ENCODE measurements at places on chromosomes 7 and 10.

GRCh38 chr7:23469150-23469960 lies 936 bp downstream of the IGF2BP3 start:
- no peak for DNase-seq

DNA sequence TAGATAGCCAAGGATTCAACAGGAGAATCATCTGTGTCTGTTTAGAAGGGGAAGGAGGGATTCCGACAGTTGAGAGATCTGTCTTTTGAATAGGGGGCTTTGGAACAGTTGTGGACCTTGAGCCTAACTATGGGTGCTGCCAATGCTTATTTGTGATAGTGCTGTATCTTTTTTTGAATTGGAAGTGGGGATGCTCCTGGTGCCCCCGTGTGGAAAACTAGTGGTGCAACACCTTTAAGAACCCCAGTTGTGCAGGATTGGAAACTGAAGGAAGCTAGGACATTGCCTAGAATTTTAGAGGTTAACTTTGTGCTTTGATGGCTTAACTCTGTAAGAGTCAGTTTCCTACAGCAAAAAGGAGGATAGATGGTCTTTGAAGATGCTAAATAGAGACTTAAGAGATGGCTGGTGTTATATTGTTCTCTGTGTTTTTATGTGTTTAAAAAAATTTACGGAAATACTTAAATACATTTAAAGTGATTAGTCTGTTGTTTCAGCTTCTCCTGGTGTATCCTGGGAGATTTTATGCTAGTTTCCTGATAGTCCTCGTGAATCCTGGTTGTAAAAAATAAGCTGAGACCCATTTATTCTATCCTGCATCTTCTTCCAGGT lies 69.3 kb downstream of the AP3M1 start:
- DNase-seq: peak; percentile 48

- DNase-seq: no peak
These were observed 183.4 kb downstream of the HTR7 start for GRCh38 chr10:90674461-90674860.

- peak; percentile 18 for DNase-seq
These were observed 26.2 kb downstream of the IKZF1 start for GRCh38 chr7:50330696-50331095.

DNA sequence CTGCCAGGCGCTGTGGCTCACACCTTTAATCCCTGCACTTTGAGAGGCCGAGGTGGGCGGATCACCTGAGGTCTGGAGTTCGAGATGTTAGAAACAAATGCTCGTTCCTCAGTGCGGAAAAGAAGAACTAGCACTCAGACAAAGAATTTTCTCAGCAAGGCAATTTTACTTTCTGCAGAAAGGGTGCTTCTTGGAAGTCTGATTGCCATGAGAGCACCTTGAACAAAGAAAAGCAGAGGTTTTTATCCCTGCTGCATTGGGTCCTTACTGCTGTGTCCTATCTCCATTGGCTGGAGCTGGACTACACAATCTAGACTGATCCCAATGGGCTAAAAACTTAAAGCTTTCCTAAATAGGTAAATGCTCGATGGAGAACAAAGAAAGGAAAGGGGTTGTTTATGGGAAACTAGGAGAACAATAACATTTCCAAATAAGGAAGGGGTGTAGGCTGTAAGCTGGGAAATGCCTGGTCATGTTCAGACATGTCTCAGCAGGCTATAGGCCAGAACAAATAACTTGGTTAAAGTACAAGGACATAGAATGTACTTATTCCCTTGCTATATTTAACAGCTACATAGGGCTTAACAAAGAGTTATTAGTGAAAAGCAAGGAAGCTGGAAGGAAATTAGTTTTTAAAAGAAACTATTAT lies 26.1 kb upstream of the ACTR3B start:
- DNase-seq: peak; percentile 36

- no peak for DNase-seq
These were observed 7.2 kb upstream of the C1GALT1 start for GRCh38 chr7:7175075-7175695.

GRCh38 chr10:75245354-75246250 lies 9.8 kb upstream of the COMTD1 start:
- no peak for DNase-seq

DNA sequence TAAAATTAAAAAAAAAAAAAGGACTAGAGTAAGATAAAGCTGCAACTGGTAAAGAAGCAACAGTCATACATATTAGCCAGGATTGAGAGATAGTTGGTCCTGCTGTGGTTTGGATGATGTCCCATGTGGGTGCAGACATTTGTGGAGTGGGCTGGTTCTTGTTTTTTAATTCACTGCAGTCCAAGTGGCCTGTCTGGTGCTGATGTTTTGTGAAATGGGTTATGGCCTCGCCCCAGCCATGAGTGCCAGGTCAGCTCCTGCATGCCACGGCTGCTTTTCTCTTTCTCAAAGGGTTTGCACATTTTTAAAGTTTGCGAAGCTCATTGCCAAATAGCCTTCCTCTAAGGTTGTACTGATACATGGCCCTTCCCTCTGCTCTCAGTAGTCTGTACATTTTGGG lies 14.1 kb upstream of the BTBD16 start:
- DNase-seq: no peak

GRCh38 chr10:92238054-92238585 lies 52.8 kb downstream of the CPEB3 start:
- DNase-seq: no peak

DNA sequence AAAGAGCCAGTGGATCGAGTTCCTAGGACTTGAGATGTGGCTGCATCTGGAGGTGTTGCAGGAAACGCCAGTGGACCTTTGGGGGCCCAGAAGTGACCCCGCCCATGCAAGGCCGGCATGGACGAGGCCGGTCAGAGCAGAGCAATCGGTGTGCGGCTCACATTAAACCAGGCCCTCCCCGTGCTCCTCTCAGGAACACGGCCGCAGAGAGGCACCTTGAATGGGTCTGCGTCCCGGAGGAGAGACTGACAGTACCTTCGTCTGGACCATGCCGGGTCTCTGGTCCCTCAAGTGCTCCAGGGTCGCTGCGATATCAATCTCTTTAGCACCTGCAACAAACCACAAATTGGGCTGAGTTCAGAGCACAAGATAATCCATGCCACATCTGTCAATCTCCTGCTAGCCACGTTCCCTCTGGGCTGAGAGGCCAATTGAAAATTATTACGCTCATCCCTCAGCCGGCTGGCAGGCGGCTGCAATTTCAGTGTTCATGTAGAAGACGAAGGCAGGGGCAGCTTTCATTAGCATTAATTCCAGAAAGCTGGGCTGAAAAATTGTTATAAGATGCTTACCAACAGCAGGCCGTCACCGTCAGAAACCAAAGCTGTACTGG lies 212.0 kb downstream of the DNAJB6 start:
- no peak for DNase-seq

DNA sequence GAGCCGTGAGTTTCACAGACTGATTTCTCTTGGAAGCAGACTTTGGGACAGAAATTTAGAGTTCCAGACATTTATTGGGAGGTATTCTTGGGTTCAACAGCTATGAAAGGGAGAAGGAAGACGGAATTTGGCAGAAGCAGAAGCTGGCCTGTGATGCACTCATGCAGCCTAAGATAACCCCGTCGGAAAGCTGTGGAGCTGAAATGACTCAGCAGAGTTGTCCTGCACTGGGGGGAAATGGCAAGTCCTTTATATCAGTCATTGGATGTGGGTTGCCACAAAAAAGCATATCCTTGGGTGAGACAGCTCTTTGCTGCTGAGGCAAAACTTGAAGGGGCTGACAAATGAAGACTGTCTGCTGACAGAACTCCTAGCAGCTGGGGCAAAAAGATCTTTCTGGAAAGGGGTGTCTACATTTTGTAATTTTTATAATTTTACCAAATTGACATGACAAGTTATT lies 11.5 kb upstream of the MICU1 start:
- peak; percentile 35 for DNase-seq

DNA sequence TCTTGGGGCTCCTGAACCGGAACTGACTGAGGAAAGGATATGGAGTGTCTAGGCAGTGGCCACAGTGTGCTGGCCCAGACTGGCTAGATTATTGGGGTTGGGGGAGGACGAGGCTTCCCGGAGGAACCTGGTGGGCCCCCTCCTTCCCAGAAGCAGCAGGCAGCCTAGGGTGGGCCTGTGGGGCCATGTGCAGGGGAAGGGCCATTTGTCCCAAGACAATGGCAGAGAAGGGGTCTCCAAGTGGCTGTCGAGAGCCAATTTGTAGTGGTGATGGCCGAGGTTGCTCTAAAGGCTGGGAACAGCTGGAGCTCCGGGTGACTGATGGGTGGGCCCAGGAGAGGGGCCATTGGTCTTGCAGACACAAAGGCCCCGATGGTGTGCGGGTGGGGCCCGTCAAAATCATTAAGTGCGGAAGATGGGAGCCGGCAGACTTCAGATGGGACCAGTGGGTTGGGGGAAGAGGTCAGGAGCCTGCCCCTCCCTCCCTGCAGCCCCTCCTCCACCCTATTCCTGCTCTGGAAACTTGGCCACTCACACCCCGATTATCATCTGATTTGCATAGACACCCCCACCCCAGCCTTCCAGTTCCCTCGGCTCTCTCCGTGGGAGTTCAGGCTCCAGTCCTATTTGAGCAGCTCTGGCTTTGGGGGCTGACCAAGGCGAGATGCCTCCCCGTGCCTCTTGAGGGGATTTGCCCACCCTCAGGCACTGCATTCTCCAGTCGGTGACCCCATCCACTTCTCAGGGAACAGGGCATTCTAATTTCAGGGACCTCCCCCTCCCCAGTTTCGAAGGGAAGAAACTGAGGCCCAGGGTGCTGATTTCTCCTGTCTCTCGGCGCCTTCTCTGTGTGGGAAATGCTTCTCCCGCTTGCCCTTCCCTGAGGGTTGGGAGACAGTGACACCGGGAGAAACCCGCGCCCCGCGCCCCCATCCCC lies 36.0 kb upstream of the PAX2 start:
- no peak for DNase-seq

DNA sequence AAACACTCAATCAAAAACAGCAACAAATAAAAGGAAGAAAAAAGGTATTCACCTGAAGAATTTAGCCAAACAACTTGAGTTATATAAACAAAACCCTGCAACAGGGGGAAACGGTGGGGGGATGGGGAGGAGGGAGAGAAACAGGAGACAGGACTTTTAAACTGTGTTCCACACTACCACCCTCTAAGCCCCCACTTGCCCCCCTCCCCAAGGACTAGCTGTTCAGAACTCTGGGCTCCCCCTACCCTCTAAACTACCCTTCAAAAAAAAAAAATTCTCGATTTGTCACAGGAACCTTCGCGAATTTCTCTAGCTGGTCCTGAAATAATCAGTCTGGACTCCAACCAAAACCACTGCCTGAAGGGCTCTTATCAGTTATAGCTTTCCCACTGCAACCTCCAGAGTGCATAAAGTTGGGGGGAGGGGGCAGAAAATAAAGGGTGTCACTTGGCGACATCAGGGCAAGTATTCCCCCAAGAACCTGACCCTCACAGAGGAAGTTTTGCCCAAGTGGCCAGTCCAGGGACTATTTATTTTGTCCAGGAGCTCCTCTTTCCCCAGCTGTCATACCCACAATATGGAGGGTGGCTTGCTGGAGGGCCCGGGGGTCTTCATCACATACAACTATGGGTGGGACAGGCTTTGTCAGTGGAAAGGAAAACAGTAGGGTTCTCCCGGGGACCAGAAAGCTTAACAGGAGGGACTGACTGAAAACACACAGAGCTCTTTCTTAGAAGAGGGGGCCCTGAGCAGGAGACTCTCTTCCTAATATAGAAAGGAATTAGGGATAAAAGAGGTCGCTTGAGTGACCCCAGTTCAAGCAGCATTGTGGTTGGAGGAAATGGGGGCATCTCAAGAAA lies 1.3 kb downstream of the UBE2H start:
- DNase-seq: no peak

GRCh38 chr10:101840102-101840684 lies 3.4 kb downstream of the KCNIP2 start:
- no peak for DNase-seq

DNA sequence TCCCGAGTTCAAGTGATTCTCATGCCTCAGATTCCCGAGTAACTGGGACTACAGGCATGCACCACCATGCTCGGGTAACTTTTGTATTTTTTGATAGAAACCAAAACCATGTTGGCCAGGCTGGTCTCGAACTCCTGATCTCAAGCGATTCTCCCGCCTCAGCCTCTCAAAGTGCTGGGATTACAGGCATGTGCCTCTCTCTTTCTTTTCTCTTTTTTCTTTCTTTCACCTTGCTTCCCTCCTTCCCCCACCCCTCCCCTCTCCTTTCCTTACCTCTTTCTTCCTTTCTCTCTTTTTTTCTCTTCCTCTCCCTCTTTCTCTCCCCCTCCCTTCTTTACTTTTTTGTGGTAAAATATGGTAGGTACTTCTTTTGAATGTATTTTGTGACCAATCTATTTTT lies 62.2 kb downstream of the ANKRD61 start:
- no peak for DNase-seq

DNA sequence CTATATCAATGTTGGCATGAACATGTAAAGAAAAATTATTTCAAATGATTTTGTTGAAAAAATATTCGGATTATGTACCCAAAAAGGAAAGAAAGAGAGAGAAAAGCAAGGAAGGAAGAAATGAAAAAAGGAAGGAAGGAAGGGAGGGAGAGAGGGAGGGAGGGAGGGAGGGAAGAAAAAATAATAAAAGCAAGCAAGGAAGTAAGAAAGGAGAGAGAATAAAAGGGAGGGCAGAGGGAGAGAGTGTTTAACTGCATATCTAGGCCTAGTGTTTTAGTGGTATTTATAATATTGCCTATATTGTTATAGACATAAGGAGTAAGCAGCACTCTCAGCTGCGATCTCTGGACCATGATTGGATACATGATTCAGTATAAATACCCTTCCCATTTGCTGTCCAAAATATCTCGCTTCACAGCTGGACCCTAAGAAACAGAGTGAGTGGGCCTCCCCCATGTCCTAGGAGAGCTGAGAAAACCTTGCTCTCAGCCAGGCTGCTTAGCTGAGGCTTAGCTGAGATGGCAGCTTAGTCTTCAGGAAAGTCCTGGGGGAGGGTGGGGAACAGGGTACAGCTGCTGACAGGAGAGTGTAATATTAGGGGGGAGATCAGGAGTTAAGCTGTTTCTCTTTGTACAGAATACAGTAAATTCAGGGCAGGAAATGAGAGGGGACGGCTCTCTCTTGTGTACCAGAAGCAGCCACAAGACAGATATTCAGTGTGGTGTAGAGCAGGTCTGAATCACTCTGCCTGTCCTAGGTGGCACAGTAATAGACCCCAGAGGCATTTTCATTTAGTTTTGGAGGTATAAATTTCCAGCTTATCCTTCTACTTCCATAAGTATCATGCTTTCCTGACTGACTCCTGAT lies 66.8 kb upstream of the TARP start:
- no peak for DNase-seq

- DNase-seq: no peak
These were observed 43.5 kb downstream of the DNAJC1 start for GRCh38 chr10:21959998-21960397.

All from bronchial epithelial cell (primary cell).